ENCODE measurements at places on chromosomes 7 and 10.

GRCh38 chr10:30751678-30752331, 122.3 kb upstream of the LYZL2 start:
- peak; percentile 80 for DNase-seq

DNA sequence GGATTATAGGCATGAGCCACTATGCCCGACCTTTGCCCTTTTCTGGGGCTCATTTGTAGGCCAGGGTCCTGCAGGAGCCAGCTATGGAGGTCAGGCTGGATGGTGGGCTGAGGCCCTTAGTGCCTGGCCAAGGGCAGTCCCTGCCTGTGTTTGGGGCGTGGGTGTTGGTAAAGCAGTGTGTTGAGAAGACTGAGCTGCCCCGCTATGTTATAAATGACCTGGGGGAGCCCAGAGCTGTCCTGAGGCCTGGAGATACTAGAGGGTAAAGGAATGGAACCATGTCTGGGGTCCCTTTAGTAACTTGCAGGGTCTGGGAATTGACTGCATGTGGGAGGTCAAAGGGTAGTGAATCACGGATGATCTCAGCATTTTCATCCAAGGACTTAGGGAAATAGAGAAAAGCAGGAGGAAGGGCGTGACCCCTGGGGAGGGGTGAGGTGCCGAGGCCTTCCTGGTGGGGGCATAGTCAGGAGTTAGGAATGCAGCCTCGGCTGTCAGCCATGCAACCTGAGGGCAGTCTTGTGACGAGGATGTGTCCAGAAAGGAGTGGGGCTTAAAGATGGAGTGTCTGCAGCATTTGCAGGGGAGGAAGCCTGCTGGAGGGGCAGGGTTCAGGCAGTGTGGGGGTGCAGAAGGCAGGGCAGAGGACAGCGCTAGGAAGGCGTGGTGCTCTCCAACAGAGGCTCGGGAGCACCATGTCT, 31.5 kb downstream of the TMEM248 start:
- no peak for DNase-seq

GRCh38 chr7:81674431-81674830, 95.4 kb downstream of the HGF start:
- DNase-seq = no peak

- no peak for DNase-seq
Measured at GRCh38 chr7:114539575-114539974, 125.0 kb downstream of the FOXP2 start.

- no peak for DNase-seq
Measured at GRCh38 chr7:6451224-6451705, 3.5 kb upstream of the DAGLB start.

- no peak for DNase-seq
Measured at GRCh38 chr7:77855371-77856083, 57.0 kb downstream of the PHTF2 start.
